ENCODE measurements at places on chromosomes 11 and 22.
A peak's percentile ranks its signal among the peaks of the same experiment; 100 is the strongest.

- peak; percentile 17 for DNase-seq
Measured at GRCh38 chr11:5596607-5597201, at the start of gene TRIM6. TSS of gene TRIM6 (plus strand) at chr11:5596637. CDS start at chr11:5596898, 261 bp downstream.

DNA sequence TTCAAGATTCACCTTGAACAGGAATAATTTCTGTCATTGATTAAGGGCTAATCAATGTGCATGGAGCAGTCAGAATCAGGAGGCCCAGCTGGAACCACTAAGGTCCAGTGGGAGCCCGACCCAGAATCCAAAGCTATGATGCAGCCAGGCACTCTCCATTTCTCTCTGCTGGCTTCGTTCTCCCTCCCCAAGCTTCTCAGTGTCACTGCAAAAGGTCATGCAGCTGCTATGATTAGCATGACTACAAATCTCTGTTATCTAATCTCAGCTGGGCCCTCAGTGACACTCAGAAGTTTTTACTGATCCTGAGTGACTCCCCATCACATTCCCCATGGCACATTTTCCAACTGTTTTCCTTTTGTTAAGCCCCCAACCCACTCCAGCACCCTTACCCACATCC, 31.1 kb upstream of the PRSS23 start:
- DNase-seq, result no peak

DNA sequence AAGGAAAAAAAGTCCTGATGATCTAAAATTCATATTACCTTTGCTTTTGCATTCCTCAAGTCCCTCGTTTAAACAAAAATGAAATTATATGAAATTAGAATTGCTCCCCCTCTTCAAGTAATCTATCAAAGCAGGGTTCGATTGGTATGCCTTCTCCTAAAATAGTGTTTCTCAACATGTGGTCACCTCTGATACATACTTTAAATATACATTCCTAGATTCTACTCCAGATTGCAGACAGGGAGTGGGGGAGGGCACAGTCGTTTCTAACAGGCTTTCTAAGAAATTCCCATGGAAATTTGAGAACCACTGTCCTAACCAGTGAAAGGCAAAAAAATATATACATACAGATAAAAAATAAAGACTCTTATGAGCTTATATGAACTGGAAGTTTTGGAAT, 22.6 kb upstream of the IRAG1 start:
- DNase-seq, result no peak

DNA sequence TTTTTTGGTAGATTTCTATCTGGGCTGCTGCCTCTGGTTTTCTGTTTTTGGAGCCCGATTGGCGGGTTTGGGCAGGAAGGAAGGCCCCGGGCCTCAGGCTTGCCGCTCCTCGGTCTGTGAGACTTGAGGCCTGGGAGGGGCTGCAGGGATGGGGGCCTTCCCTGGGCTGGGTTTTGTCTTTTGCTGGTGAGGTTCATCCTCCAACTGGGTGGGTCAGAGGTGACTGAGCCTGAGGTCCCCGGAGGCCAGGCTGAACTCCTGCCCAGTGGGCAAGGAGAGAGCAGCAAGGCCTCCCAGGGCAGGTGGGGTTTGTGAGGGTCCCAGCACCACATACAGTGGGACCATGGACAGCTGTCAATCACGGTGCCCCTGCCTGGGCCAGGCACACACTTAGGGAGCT, 15.0 kb downstream of the MPPED1 start:
- DNase-seq, result no peak

DNA sequence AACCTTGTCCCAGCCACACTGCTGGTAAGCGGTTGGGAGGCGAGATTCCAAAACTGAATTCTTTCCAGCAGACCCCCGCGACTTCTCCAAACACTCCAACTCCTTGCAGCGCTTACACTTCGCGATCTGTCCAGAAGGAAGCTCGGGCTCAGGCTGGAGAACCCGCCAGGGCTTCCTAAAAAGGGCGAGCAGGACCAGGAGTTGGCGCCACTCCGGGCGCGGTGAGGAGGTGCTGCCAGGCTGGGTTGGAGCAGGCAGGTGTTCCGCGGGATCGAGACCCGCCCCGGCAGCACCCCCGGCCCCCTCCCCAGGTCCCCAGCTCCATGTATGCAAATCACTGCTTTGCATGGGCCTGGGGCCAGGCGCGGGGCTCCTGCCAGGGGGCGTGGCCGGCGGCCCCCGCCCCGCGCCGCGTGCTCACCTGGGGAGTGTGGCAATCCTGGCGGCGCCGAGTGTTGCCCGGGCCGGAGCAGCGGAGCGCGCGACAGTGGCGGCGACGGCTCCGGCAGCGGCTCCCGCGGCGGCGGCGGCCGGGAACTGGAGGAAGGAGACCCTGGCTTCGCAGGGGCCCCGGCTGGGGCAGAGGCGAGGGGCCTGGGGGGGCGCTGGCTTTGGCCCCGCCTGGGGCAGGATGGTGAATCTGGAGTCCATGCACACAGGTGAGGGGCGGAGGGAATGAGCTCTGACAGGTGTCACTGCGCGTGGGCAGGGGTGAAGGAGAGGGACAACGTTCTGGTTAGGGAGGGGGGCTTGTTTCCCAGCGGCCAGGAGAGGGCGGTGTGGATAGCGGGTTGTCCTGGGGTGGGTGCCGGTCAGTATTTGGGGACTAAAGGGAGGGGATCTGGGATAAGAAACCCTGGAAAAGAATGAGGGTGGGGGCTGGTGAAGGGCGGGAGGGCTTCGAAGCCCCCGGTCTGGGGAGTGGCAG, at the start of gene POU2F3:
TSS of gene POU2F3 (plus strand) at position 428 of the 928 bp plus-strand sequence. CDS start at position 632, 204 bp downstream.
- no peak for DNase-seq

- no peak for DNase-seq
Measured at GRCh38 chr11:43360361-43361032, 1.8 kb downstream of the TTC17 start.

DNA sequence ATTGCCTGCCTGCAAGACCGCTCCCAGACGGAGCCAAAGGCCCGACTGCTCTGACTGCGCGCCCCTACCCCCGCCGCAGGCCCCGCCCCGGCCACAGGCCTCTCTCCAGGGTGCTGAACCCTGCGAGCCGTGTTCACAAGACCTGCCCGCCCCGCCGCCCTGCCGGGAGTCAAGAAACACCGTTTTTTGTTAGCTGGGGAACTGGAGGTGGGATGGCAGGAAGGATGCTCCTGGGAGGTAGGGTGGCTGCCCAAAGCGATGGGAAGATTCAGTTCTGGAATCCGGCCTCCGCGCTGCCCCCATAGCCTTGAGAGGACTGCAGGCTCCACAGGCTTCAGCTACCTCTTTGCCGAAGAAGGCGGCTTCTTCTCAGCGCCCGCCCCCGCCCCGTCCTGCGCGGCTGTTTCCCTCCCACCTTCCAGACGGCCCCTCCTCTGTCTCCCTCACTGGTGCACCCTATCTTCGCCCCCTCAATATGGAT, 2.7 kb upstream of the PDE2A start:
- DNase-seq, result peak; percentile 76

DNA sequence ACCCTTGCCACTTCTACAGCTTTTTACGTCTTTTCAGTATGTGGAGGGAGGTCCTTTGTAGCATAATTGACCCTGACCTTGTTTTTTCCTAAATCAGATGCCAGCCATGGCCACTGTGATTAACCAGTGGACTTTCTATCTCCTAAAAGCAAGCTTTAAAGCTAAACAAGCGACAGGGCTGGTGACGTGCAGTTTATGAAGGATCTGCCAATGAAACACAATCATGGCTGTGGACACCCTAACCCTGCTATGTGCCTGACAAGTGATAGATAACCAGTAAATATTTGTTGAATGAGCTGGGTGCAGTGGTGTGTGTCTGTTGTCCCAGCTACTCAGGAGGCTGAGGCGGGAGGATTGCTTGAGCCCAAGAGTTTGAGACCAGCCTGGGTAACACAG, 64.2 kb downstream of the LIF start:
- DNase-seq, result no peak

- DNase-seq, result no peak
Measured at GRCh38 chr11:22670830-22671229, 4.4 kb downstream of the GAS2 start.

DNA sequence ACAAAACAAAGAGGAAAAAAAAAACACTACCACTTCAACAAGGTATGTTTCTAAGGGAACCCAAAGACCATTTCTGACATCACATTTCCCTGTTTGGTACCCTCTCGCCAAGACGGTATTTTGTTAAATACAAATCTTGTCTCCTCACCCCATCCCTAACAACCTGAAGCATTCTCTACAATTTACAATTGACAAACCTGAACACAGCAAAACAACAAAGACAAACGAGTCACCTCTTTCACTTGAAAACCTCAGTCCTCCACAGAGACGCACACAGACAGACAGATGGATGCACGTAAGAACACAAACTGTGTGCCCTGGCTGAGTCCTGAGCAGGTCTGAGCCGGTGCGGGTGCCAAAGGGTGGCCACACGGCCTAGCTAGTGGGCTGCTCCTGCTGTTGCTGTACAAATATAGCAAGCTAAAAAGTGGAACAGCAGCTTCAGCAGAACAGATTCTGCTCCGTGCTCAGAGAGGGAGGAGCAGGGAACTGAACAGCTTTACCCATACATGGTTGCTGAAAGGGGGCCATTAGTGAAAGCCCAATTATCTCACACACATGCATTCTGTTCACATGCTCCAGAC, 28.5 kb downstream of the CELF1 start:
- no peak for DNase-seq

DNA sequence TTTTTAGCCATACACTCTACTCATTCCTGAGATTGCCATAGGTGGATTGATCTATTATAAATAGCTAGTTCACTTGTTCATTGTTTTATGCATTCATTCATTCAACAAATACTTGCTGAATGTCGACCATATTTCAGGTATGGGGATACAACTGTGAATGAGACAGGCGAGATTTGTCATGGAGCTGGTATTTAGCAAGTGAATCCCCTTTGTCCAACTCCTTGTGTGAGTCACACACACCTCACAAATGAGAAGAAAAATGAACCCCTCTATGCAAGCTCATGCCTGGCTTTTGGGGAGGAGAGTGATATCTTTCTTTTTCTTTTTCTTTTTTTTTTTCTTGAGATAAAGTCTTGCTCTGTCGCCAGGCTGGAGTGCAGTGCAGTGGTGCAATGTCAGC, 1.8 kb upstream of the AMPD3 start:
- DNase-seq, result no peak

DNA sequence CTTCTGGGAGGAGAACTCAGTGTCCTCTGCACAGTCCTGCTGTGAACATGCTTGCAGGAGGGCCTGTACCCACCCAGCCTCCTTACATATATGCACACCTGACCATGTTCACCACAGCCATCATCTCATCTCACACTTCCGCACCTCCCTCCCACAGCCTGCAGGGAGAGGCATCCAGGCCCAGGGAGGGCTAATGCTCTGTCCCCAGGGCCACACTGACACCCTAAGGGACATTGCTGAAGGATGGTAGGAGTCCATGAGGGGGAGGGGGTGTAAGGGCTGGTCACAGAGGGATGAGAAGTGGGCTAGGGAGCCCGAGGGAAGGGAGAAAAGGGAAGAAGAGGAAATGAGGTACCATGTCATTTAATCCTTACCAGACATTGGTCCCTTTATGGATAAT, 4.4 kb upstream of the KCNC1 start:
- no peak for DNase-seq

GRCh38 chr22:45552580-45553350, 50.1 kb downstream of the FBLN1 start:
- DNase-seq, result peak; percentile 42

DNA sequence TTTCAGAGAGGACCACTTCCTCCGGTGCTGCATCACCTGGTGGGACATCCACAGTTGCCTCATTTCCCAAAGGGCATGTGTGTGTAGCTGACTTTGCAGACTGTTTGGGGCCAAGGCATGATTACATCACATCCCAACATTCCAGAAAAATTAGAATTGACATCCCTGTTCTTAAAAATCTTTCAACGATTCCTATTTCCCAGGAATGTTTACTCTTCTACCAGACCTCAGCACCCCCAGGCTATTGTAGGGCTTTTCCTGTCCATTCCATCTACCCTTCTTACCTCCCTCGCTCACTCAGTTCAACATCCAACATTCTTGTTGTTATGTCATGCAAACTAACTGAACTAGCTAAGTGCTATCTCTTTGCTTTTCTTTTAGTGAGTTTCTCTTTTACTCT, 37.3 kb downstream of the PIWIL4 start:
- DNase-seq, result no peak

- peak; percentile 51 for DNase-seq
Measured at GRCh38 chr11:125626288-125626950, 1.5 kb downstream of the CHEK1 start.

DNA sequence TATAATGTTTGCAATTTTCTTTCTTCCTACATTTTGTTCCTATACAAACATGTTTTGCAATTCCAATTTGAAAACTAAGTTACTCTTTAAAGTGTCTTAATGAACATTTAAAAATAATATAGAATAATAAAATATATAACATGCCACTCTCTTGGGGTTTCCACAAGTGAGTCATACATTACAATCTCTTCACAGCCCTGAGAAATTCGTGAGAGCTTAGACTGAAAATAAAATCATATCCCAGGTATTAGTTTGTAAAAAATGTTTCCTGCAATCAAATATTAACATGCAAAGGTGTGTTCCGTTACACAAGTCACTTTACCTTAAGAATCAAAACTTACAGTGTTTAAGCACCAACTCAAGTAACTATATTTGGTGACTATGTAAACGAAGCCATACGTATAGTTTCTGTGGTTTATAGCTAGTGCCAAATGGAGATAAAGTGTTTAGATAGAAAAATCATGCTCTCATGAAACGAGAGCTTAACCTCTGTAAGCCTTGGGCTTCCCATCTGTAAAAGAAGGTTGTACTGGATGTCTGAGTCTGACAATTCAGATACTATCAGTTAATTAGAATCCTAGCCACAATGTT, 253.6 kb upstream of the ANO3 start:
- no peak for DNase-seq

GRCh38 chr11:123586568-123586967, 67.9 kb downstream of the SCN3B start:
- DNase-seq, result no peak

DNA sequence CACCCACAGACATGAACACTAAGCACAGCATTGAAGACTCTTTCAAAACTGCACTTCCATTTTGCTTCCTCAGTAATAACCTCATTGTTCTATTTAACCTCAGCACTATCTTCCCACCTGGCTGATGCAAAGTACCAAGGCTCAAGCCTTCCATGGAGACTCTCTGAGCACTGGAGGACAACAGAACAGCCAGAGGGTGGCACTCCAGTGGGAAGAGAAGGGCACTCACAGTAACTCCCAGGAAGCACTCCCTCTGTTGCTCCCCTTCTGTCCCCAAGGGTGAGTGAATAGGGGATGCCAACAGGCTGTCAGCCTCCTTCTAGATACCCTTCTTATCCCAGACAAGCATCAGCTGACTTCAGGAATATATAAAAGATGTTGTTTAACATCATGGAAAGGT, 3.5 kb downstream of the ME3 start:
- DNase-seq, result no peak
